ENCODE measurements at places on chromosomes 11 and 22.

DNA sequence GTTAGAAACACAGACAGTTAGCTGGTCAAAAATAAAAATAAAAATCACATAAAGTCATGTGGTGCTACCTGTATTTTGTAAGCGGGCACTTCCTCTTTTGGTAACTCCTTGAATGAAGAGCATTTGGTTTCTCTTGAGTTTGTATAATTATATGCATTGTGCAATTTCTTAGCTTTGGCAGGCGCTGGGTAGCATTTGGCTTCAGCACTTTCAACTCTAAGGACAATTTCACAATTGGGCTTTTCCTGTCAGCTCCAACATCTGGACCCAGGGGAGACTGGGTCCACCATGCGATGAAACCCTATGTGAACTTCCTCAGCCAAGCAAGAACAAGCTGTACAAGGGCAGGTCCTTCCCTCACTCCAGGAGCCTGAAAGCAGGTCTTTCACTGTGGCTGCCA lies 169.1 kb downstream of the RRAS2 start:
- no peak for DNase-seq

DNA sequence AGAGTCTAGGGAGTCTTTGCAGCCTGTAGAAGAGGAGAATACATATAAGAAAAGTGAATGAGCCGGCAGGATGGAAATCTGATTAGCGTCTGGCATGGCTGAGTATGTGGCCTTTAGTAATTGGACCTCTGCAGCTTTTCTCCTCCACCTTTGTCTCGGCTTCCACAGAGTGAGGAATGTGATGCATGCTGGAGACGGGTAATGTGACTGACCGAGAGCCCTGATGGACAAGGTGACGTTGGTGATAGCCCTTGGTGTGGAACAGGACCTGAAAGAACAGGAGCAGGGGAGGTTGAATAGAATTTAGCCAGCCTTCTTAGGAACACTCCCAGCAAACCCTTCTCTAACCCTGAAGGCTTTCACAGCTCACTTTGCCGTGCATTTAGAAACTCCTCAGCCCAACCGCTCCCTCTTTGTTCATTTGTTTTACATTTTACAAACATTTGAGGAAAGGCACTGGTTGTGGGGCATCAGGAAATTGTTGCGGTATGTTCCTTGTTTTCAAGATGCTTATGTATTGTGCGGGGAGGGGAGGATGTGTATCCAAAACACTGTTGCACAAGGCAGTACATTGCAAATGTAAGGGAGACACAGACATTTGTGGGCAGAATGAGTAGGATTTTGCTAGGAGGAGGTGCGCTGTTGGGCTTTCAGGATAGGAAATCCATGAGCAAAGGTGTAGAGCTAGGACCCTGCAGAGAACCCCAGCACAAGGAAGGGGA lies 6.9 kb downstream of the GTPBP1 start:
- no peak for DNase-seq

DNA sequence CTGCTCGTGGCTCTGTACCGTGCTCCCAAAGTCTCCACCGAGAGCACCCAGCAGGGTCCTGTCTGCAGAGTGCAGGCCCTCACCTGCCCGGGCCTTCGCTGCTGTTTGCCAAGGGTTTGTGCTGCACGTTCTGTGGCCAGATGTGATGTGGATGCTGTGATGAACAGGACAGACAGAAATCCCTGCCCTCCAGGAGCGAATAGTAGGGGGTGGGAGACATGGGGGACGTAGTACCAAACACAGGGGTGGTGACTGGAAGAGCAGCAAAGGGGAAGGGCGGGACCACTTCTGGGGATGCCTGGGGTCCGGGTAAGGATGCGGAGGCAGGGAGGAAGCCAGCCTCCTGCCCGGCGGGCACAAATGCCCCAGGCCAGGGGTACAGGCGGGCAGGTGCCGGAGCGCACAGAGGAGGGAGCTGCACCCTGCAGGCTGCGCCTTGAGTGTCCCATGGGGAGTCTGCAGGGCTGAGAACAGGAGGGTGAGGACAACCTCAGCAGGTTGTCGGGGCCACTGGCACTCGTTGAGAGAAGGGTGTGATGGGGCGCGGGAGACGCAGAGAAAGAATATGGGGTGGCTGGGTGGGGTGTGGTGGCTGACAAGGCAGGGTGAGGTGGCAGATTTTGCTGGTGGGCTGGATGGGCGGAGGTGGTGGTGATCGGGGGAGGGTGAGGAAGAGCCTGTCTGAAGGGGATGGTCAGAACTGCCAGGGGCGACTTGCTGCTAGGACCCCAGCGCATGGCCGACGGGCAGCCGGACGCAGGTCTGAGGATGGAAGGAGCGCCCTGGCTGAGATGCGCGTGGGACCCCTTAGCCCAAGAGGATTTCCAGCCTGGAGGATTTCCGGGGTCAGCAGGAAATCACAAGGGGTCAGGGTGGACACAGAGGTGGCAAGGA lies 16.3 kb upstream of the CTSD start:
- no peak for DNase-seq

DNA sequence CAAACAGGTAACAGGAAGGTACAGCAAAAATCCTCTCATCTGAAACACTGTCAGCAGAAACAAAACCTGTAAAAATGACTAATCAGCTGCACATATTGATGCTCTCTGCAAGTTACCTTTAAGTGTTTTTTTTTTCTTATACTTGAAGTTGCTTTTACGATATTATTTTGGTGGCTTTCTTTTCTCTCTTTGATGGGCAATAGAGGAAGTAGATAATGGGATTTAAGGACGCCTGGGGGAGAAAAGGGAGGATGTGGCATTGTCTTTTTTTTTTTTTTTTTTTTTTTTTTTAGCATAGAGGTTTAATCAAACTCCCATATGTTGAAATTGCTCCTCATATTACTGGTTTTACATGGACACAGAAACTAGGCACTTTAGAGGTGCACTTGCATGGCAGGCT lies 11.4 kb upstream of the ADSL start:
- DNase-seq, result no peak

- no peak for DNase-seq
These were observed 7.3 kb downstream of the OAF start for GRCh38 chr11:120217941-120218694.

DNA sequence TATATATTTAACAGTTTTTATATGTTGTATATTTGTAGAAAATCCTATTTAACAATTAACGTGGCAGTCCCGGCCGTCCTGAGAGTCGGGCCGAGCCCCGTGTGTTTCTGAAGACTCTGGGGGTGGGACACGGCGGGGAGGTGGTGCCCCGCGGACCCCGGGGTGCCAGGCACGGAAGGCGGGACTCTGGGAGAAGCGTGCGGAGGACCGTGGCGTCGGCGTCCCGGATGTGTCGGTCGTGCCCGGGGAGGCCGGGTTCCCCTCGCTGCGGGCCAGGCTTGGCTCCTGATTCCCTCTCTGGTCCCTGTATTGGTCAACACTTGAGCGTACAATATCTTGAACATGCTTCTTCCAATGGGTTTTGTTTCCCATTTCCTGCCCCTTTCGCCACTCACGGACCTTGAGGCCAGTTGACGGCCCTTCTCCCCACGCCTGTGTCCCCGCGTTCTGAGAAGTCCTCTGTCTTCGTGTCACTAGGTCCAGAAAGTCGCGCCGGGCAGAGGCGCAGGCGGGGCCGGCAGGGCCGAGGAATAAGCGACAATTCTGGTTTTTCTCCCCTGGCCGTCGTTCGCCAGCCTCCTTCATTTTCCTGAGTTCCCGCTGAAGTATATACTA lies 1076.7 kb downstream of the BRD1 start:
- no peak for DNase-seq

DNA sequence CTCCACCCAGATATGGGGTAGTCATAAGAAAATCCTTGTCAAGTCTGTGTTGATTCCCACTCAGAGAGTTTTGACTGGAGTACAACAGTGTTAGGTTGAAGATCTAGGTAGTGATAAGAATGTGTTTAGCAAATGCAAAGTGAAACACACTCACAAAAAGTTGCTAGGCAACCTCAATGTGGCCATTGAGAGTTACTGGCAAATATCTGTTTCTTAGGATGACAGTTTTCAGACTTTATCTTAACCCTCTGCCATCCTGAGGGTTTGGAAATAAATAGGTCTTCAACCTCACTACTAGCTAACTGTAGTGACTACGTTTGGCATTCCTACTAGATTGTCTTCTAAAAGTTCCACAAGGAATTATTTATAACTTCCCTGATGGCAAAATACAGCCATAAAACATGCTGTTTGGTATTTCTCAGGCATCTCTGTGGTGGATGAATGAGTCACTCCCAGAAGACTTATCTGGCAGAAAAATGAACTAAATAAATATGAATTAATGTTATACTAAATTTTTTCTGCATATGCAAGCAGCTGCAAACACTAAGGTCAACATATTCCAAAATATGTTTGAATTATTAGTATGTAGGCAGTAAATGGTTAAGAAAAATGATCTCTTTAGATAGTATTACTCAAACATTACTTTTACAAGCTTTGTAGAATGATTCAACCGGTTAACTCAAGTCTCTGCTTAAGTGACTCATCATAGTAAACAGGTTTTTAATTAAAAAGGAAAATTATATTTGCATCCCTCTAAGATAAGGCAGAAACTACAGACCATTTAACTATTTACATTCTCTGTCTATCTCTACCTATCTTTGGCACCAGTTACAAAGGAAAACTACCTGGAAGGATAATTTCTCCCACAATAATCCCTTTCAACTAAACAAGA lies 17.1 kb upstream of the SYTL2 start:
- peak; percentile 29 for DNase-seq

DNA sequence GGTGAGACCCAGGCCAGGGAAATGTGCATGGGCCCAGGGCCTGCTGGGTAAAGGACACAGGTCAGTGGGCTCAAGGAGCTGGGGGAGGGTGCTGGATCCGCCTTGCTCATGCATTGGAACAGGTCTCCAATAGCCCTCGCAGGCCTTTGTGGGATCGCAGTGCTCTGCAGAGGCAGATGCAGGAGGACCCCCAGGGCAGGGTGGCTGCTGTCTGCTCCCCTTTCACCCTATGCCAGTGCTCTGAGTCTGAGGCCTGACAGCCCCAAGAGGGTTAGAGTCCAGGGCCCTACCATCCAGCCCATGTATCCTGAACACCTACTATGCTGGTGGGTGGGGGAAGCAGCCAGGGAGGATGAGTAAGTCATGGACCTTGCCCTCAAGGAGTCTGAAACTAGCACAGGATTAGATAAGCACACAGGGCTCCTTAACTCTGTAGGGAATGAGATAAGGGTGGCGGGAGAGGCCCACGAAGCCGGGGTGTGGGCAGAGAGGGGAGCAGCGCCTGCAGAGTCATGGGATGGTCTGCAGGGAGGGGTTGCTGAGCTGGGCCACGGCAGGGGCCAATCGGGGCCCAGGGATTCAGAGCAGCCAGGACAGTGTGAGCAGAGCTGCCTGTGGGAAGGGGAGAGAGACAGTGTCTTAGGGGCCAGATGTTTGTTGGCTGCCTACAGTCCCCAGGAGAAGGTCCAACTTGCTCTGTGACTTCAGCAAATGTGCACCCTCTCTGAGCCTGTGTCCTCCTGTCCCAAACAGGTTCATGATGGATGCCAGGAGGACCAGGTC lies 10.5 kb upstream of the EHD1 start:
- DNase-seq, result no peak

GRCh38 chr22:38733724-38734381 lies 21.9 kb downstream of the SUN2 start:
- DNase-seq, result no peak

DNA sequence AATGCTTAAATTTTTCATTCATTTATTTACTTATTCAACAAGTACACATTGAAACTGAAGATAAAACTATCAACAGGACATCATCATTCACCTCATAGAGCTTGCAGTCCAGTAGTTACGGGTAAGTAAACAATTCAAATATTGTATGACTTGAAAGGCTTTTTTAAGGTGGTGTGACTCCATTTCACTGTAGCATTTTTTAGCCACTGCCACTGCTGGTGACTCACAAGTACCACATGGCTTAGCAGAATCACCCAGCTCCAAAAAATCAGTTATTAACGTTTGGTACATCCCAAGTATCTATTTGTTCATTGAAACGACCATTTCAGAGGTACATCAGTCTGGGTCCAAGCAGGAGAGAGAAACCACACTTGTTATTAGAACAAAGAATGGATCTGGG lies 427.9 kb upstream of the DDI1 start:
- no peak for DNase-seq

GRCh38 chr11:34341096-34341495 lies 16.7 kb downstream of the ABTB2 start:
- DNase-seq, result no peak

Measured in SW 1271 (cell line).